Osteoblast (primary cell): ENCODE measurements at places on chromosomes 1 and 21. TPM values are rescaled to one million over a fixed set of nuclear protein-coding genes. Genes with fewer than 3 reads are reported as not detected.
A peak's percentile ranks its signal among the peaks of the same experiment; 100 is the strongest.

Gene SLC16A4
- total RNA-seq = 76.0 and 90.2 TPM in 2 replicates

GRCh38 chr1:225329041-225329440 lies 98.8 kb downstream of the LBR start:
- no peak for DNase-seq

DNA sequence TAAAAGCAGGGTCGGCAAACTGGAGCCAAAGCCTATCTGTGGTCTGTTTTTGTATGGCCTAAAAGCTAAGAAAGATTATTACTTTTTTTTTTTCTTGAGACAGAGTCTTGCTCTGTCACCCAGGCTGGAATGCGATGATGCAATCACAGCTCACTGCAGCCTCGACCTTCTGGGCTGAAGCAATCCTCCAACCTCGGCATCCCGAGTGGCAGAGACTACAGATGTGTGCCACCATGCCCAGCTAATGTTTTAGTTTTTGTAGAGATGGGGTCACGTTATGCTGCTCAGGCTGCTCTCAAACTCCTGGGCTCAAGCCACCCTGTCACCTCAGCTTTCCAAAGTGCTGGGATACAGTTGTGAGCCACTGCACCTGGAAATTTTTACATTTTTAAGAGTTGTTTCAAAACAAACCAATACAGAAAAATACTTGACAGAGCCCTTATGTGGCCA lies 6.5 kb upstream of the GLRX2 start:
- no peak for DNase-seq

DNA sequence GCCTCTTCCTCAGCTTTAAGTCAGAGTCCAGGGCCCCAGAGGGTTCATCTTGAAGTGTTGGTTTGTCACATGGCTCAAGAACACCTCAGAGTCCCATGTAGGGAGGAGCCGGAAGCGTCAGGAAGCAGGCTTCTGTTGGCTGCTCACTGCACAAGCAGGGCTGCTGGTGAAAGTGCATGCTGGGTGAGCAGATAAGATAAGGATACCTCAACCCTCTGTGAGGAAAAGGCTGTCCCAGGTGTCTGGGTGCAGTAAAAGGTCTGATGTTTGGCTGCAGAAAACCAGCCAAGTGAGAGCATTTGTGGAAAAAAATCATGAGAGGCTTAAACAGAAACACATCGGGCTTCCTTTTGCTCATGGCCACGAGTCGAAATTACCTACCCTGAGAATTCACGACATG lies 6.2 kb upstream of the TEX35 start:
- peak; percentile 68 for DNase-seq

DNA sequence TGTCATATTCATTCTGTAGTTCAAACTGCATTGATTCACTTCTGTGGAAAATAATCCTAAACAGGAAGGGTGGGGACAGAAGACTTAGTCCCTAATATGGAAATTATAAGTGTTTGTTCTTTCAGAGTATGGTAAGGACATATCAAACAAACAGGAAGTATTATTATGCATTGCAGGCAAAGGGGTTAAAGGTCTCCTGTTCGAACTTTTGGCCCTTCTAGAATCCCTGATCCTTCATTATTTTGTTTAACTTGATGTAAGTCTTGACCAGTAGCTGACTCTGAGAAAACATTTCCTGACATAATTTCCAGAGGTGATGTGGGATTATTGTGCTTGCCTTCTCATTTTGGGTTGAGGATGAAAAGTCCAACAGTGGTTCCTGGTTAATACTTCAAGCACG lies 215.4 kb upstream of the ADGRL2 start:
- no peak for DNase-seq

GRCh38 chr1:227953022-227953412 lies 5.3 kb upstream of the WNT9A start:
- peak; percentile 79 for DNase-seq

GRCh38 chr1:218025454-218025853 lies 259.6 kb upstream of the RRP15 start:
- no peak for DNase-seq

GRCh38 chr1:36924282-36924811 lies 110.0 kb downstream of the GRIK3 start:
- DNase-seq = no peak

DNA sequence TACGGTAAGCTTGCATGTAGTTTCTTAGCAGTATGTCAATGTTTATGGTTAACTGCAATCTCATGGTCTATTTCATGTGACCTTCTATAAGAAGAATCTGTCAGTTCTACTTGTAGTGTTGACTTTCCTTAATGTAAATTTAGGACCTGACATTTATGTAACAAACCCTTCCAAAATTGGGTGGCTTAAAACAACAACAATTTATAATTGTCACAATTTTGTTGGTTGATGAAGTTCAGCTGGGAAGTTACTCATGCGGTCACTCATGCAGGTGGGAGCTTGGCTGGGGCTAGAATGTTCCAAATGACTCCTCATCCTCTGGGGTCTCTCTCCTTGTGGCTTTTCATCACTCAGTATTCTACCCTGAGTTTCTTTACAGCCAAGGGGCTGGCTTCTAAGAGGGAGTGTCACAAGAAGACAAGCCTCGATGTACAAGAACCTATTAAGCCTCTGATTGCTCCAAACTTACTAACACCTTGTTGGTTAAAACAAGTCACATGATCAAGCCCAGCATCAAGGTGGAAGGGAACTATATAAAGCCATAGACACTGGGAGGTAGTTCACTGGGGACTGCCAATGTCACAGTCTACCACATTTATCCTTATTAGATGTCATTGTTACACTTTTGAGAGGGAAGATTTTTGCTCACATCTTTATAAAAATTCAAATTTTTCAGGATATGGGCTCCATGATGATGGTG lies 23.9 kb downstream of the CCN1 start:
- DNase-seq = no peak

Gene MYOC
- not detected in 2 replicates for total RNA-seq

Gene PPM1J
- 0.59 and 1.1 TPM in 2 replicates for total RNA-seq

GRCh38 chr1:51328926-51329325 lies 1.4 kb downstream of the TTC39A start:
- DNase-seq = peak; percentile 85

DNA sequence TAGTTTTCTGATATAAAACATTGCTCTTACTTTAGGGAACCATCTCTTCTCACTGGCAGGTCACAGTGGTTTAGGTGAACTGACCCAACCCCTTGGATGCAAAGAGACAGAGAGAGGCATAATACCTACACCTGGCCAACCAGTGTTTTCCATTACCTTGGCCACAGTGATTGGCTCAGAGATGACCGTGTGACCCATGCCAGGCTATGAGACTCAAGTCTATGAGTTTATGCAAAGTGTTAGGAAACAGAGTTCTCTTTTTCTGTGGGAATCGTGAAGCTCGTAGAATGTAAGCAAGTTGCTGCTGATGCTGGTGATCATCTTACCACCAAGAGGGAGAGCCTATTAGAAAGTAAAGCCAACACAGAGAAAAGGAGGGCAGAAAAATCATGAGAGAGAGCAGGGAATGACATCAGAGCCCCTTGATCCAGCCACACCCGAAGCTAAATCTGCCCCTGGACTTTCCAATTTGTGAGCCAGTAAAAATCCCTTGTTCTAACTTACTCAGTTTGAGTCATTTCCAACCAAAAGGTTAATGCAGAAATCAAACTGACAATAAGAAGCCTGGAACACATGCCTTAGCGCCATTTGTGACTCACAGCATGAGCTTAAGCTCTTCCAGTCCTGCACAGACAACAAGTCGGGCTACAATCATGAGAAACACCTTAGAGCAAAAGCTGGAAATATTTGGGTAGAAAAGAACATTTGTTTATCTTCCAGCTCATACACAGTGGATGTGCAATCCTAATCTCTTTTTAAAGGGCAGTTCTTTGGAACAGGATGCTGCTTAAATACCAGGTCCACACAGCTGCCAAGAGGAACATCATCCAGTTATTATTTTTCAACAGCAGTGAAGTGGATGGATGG lies 81.3 kb upstream of the KAZN start:
- DNase-seq = peak; percentile 82

Gene NUP210L
- under 0.01 TPM in 2 replicates for total RNA-seq

DNA sequence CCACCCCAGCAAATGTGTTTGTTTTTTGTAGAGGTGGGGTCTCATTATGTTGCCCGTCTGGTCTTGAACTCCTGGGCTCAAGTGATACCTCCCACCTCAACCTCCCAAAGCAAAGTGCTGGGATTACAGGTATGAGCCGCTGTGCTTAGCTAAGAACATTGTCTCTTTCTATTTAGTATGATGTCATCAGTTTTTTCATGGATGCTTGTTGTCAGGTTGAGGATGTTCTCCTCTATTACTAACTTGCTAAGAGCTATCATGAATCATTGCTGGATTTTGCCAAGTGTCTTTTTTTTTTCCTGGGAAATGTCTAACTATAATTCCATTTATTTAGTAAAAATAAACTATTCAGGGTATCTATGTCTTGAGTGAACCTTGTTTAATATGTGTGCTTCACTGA lies 19.0 kb upstream of the MPC2 start:
- DNase-seq = no peak

Gene FLG2
- not detected in 2 replicates for total RNA-seq

DNA sequence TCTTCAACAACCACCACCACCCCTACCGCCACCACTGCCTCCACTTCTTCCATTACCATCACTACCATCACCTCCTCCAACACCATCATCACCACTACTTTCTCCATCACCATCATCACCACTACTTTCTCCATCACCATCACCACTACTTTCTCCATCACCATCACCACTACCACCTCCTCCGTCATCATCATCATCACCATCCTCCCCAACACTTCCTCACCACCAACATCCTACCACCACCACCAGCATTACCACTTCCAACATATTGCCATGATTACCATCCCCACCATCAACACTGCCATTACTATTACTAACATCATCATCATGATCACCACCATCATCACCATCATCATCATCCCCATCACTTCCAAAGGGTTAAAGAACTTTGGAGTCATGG lies 34.7 kb downstream of the NGF start:
- DNase-seq = no peak

Gene ETV3L
- total RNA-seq = not detected in 2 replicates

GRCh38 chr1:53244141-53244540 lies 5.8 kb upstream of the MAGOH start:
- DNase-seq = no peak

GRCh38 chr1:209808059-209808581 lies 2.2 kb upstream of the IRF6 start:
- DNase-seq = peak; percentile 93

GRCh38 chr21:33586927-33587326 lies 1.6 kb downstream of the DONSON start:
- peak; percentile 80 for DNase-seq

GRCh38 chr1:31380181-31380580 lies 7.3 kb upstream of the FABP3 start:
- no peak for DNase-seq

Gene RAB4A
- total RNA-seq = 19.9 and 20.0 TPM in 2 replicates

GRCh38 chr21:31848326-31848985 lies 24.4 kb upstream of the HUNK start:
- DNase-seq = no peak

GRCh38 chr21:42376338-42376982 lies 10.1 kb upstream of the TFF1 start:
- DNase-seq = peak; percentile 88
